Placental epithelial cell (primary cell): ENCODE measurements at places on chromosomes 3 and 15. TPM values are rescaled to one million over a fixed set of nuclear protein-coding genes. Genes with fewer than 3 reads are reported as not detected.

CCR3 gene
- 0.33 TPM in 1 of 2 replicates, not detected in the other for total RNA-seq

ASB14 gene
- under 0.01 TPM in 1 of 2 replicates, not detected in the other for total RNA-seq

PRR23E gene
- total RNA-seq: not detected in 2 replicates

IGF1R gene
- total RNA-seq: 55.4 and 99.7 TPM in 2 replicates

DLL4 gene
- 0.22 TPM in 1 of 2 replicates, not detected in the other for total RNA-seq

ROPN1B gene
- not detected in 2 replicates for total RNA-seq
